ENCODE measurements at places on chromosomes 5 and 9.

DNA sequence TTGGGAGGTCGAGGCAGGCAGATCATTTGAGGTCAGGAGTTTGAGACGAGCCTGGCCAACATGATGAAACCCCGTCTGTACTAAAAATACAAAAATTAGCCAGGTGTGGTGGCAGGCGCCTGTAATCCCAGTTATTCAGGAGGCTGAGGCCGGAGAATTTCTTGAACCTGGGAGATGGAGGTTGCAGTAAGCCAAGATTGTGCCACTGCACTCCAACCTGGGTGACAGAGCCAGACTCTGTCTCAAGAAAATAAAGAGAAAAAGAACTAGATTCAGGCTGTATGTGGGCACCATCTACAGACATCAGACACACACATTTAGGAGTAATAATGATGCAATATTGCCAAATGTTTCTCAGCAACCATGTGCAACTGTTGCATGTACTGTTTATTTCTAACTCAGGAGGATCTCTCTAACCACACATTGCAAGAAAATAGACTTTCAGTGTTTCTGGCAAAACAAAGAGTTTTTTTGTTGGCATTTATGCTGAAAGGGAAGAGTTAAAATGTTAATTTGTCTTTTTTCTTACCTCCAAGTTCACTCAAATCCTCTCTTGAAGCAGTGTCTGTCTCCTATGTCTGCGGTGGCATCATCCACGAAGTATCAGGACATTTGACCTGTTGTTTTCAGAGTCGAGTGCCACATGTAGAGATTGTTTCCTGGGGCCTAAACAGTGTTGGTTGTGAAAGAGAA lies 5.1 kb upstream of the ORM1 start:
- peak; percentile 59 for DNase-seq

GRCh38 chr9:89291741-89292140 lies 19.3 kb upstream of the CKS2 start:
- no peak for DNase-seq

- DNase-seq = no peak
These were observed 136.4 kb upstream of the PPP1R26 start for GRCh38 chr9:135343136-135343535.

GRCh38 chr9:95137587-95138145 lies 179.8 kb downstream of the FANCC start:
- no peak for DNase-seq

- no peak for DNase-seq
These were observed 68.4 kb downstream of the SCAI start for GRCh38 chr9:125074976-125075375.

- no peak for DNase-seq
These were observed 132.5 kb downstream of the OLFM1 start for GRCh38 chr9:135219676-135220600.

- peak; percentile 75 for DNase-seq
These were observed 564.9 kb downstream of the SEMA5A start for GRCh38 chr5:8981016-8981415.

GRCh38 chr5:55409775-55410174 lies 102.0 kb downstream of the MTREX start:
- no peak for DNase-seq

All from MCF 10A (cell line).